ENCODE measurements at places on chromosomes 2 and 18. TPM values are rescaled to one million over a fixed set of nuclear protein-coding genes. Genes with fewer than 3 reads are reported as not detected.
A peak's percentile ranks its signal among the peaks of the same experiment; 100 is the strongest.

GRCh38 chr2:96540136-96540535 lies 3.6 kb downstream of the ARID5A start:
- ATAC-seq, result no peak

GRCh38 chr2:27264753-27265535 lies 2.1 kb upstream of the SLC30A3 start:
- peak; percentile 62 for ATAC-seq

DNA sequence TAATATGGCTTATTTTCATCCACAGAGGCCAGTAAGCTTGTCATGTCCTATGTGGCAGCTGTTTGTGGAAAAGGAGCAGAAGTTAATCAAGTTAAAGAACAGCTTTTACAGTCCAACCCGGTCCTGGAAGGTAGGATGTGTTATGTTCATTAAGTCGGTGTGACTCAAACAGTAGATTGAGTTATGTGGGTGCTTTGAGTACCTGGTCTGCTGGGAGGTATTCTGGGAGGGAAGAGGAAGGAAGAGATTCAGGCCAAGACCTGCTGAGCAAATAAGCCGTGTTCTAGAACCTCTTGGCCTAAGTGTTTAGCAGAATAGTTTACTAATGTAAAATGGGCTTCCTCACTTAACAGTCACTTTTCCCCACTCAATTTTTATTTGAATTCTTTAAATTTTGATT lies 96.2 kb downstream of the MYO1B start:
- ATAC-seq, result no peak

DNA sequence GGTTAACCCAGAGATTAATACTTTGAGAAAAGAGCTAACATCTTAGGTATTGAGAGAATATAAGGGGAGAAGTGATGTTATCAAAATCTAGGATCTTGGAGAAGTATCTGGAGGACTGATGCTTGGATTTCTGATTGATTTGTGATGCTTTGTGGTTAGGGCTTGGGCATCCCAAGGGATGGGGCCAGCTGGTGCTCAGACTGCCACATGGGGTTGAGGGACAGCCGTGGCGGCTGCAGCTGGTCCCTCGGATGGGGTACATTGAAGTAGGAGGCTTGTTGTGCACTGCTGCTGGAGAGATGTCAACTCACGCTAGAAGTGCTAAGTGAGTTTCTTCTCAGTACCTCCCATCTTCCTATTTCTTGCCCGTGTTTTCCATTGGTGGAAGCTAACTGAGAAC lies 22.4 kb downstream of the HRH4 start:
- ATAC-seq, result no peak

- ATAC-seq, result no peak
Measured at GRCh38 chr2:20052229-20052851, 912 bp upstream of the LAPTM4A start.

Gene NETO1
- total RNA-seq, result not detected

DNA sequence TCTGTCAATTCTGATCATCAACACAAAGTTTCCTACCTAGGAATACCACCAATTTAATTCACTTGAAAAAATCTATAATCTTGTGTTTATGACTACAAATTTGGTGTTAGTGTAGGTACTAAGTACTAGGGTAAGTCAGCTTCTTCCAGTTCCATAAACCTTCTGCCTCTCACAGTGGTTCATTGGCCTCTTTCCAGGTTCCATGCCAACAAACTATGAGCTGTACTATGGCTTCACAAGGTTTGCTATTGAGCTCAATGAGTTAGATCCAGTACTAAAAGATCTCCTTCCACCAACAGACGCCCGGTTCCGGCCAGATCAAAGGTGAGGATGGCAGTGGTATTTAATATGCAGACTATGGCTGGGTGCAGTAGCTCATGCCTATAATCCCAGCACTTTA lies 58.8 kb downstream of the PRKRA start:
- no peak for ATAC-seq

Gene MC5R
- total RNA-seq, result not detected

GRCh38 chr2:191009541-191010374 lies 4.2 kb downstream of the STAT1 start:
- ATAC-seq, result no peak

GRCh38 chr2:69299772-69300516 lies 87.1 kb downstream of the GFPT1 start:
- no peak for ATAC-seq

Gene DHRS9
- total RNA-seq, result 1.5 TPM

DNA sequence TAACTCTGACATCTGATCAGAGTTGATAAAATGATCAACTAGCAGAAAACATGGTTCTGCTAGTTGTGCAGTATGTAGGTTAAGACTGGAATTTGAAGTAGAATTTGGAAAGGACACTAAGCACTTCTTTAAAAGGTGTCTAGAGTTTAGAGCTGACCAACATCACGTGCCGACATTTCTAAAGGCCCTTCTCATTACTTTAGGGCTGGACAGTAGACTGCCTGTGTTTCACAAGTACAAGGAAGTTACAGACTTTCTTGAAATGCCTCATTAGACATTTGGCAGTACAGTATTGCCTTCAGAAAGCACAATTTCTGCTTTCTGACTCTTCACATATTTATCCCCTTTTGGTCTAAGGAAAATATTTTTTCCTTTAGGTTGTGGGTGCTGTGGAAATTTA lies 255.3 kb downstream of the ZNF385B start:
- no peak for ATAC-seq

- no peak for ATAC-seq
Measured at GRCh38 chr2:179703702-179704101, 157.7 kb downstream of the ZNF385B start.

Gene MOGAT1
- not detected for total RNA-seq

Gene INHBB
- total RNA-seq, result not detected

DNA sequence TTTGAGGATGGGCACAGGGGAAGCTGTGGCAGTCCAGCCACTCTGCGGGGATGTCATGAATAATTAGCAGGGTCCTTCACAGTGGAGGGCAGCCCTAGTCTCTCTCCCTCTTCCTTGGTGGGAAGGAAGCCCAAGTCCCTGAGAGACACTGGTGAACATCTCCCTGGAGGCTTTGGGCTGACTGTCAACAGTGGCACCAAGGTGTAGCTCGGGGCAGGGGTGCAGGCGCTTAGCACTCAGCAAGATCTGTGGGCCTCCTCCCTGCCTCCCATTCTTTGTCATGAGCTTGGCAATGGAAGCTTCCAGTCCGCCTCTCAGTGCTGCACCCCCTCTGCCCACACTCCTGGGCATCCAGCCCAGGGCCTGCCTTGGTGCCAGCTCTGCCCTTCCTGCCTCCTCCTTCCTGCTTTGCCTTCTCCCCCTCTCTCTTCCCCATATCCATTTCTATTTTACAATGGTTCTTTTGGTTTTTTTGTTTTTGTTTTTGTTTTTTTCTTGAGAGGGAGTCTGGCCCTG lies 59.4 kb downstream of the STEAP3 start:
- ATAC-seq, result no peak

Gene SKOR2
- total RNA-seq, result not detected

- no peak for ATAC-seq
Measured at GRCh38 chr18:70366174-70366573, 77.3 kb downstream of the SOCS6 start.

GRCh38 chr2:73043276-73043675 lies 28.2 kb downstream of the SFXN5 start:
- no peak for ATAC-seq

DNA sequence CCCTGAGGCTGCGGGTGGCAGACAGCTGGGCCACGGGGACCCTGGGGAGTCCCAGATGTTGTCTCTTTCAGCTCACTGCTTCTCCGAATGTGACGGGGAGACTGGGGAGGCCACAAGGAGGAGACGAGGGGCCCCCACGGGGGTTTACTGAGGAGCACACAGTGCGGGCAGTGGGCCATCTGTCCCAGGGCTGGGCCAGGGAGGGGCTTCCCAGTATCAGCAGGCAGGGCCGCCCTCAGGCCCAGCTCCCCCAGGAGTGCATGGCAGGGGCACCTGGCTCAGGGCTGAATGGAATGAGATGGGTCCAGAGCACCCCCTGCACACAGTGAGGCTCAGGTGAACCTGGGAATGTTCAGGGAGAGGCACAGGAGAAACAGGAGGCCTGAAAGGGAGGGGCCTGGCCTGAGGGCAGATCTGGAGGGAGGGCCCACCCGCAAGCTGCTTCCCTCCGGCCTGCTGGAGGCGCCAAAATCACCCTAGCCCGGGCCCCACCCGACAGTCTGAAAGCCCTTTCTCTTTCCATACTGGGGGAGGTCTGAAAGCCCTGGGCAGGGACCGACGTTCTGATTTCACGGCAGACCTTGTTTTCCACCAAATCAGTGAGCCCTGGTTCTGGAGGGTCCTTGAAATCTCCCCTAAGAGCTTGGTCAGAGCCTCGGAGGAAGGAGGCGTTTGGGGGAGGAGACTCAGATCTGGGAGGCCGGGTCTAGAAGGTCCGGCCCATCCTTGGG lies 35.5 kb upstream of the PTMA start:
- ATAC-seq, result no peak

Gene MPP4
- total RNA-seq, result not detected

DNA sequence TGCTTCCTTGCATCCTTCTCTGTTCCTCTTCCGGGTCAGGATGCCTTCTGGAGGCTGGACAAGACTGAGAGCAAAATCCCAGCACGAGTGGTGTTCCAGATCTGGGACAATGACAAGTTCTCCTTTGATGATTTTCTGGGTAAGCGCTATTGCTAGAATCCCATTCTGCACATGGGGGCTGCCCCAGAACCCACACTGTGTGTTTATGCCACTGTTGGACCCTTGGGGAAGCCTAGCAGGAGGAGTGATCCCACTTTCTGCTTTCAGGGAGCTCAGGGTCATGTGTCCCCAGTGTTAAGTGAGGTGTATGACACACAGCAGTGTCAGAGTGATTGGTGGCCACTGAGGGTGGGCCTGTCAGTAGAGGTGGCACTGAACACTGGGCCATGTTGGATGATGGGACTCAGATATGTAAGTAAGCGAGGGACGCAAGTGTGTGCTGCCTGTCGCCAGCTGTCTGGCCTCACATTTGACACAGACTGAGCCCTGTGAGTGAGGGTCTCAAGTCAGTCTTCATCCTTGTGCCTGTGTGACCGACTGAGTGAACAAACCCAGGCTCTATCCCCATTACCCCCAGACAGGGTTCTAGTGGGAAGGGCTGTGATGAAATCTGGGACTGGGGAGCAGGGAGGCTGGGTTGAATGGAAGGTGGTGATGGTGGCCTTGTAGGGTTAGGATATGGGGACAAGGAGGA lies 220.9 kb downstream of the DYSF start:
- ATAC-seq, result no peak

DNA sequence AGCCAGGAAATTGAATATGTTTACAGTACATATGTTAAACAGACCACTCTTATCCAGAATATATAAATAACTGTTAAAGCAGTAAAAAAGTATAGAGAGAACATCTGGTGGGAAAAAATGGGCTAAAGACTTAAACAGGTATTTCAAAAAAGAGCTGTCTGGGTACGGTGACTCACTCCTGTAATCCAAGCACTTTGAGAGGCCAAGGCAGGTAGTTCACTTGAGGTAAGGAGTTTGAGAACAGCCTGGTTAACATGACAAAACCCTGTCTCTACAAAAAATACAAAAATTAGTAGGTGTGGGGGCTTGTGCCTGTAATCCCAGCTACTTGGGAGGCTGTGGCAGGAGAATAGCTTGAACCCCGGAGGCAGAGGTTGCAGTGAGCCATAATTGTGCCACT lies 171.4 kb upstream of the FSIP2 start:
- ATAC-seq, result no peak

Gene DSC3
- total RNA-seq, result not detected

GRCh38 chr2:231573096-231573495 lies 19.6 kb upstream of the TEX44 start:
- ATAC-seq, result no peak

- no peak for ATAC-seq
Measured at GRCh38 chr2:206096876-206097275, 10.9 kb upstream of the INO80D start.

Gene PARD6G
- total RNA-seq, result 0.98 TPM

GRCh38 chr2:160647967-160648685 lies 154.5 kb upstream of the RBMS1 start:
- no peak for ATAC-seq

DNA sequence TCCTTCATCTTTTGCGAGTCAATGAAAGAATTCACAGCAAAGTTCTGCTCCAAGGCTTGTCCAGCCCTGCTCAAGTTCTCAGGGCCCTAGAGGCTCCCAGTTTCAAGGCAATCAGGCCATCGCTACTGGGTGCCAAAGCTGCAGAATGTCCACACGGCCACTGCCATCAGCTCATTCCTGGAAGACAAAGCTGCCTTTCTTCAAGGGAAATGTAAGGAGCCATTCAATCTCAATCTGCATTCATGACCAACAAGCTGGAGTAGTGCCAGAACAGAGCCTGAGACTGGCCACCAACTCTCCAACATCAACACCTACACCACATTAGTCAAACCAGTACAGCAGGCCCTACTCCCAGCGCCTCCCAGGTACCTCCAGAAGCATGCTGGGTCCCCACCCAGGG lies 202.2 kb downstream of the TCF4 start:
- no peak for ATAC-seq

DNA sequence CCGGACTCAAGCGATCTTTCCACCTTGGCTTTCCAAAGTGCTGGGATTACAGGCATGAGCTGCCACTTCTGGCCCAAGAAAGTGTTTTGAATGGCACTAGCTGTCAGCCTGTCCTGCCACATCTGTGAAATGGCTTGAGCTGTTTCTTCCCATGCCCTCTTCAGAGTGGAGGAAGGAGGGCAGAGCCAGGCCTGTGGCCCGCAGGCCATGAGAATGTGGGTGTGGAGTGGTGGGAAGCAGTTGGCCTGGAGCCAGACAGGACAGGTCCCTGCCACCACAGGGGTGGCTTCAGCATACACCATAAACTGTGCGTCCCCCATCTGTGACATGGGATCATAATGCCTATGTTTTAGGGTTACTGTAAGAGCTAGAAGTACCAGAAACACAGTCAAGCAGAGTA lies 6.5 kb downstream of the SLC66A3 start:
- no peak for ATAC-seq

Gene SLC4A5
- 2.2 TPM for total RNA-seq

Gene CHST9
- total RNA-seq, result not detected

DNA sequence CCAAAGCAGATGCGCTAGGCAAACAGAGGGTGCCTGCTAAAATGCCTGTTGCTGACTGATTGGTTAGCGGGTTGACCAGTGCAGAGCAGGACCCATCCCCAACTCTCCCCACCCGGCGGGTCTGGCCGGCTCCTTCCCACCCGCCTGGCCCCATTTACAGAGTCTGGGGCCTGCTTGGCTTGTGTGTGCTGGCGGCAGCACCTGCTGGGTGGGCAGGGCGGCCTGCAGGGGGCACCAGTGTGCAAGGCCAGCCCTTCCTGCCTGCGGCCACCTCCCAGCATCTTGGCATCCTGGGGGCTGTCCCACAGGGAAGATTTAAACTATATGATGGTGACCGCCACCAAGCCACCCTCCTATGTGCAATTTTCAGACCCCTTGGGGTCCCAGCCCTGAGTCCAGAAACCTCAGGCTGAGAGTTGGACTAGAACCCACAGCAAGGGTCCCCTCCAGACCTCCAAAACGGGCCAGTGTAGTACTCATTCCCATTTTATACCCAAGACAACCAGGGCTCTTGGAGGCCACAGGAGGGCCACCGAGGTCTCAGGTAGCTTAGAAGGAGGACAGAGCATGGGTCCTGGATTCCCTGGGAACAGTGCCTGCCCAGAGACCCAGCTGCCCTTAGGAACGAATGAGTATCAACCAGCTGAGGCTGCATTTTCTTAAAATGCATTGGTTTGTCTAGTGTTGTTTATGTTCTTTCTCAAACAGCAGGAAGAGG lies 173.6 kb downstream of the SMAD7 start:
- peak; percentile 94 for ATAC-seq
